Foreskin keratinocyte (primary cell): ENCODE measurements at places on chromosomes 4 and X.

- DNase-seq = no peak
These were observed 36.5 kb downstream of the TMPRSS11B start for GRCh38 chr4:68209003-68209402.

DNA sequence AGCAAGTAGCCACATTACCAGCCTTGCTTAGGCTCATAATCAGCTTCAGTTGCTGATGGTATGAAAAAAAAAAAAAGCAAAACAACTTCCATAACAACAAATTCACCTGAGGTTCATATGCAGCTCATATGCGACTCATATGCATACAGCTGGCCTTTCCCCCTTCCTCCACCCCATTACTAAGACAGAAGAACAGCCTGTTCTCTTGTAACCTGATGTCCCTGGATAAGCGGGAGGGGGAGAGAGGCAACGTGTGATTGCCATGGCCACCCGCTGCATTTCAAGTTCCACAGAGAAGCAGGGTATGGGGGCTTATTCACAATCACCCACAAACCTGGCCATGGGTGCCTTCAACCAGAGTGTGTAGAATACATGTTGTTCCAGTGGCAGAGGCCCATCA lies 95.1 kb upstream of the DGKK start:
- no peak for DNase-seq

- DNase-seq = peak; percentile 11
These were observed 35.5 kb upstream of the UGT2B7 start for GRCh38 chr4:69060651-69061308.

- DNase-seq = no peak
These were observed 764.1 kb downstream of the STIM2 start for GRCh38 chr4:27624749-27625148.

GRCh38 chrX:70168238-70169188 lies 8.8 kb upstream of the DGAT2L6 start:
- DNase-seq = peak; percentile 43

- no peak for DNase-seq
These were observed 4.0 kb upstream of the PCDH7 start for GRCh38 chr4:30716158-30716557.

DNA sequence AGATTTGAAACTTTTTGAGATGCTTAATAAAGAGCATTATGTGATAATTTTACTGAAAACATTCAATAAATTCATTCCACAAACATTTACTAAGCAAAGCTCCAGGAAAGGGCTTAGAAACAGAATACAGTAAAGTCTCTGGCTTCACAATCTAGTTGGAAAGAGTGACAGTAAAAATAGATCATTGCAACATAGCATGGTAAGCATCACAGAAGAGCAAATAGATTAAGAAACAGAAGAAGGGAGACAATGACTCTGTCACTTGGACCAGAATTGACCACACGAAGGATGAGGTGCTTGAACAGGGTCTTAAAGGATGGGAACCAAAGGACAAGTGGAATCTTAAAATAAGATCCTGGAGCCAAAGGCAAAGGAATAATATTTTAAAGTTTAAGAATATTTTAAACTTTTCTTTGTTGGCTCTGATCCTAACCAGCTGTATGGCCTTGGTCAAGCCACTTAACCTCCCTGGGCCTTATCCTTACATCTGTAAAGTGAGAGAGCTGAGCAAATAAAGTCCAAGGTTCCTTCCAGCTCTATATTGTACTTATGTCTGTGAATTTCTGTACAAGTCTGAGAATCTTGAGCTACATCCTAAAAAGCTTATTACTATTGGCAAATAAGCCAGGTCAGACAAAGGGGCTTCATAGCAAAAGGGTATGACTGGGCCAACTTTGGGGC lies 33.9 kb downstream of the SEC24D start:
- no peak for DNase-seq

GRCh38 chr4:25821267-25821666 lies 41.5 kb downstream of the SEL1L3 start:
- DNase-seq = no peak

DNA sequence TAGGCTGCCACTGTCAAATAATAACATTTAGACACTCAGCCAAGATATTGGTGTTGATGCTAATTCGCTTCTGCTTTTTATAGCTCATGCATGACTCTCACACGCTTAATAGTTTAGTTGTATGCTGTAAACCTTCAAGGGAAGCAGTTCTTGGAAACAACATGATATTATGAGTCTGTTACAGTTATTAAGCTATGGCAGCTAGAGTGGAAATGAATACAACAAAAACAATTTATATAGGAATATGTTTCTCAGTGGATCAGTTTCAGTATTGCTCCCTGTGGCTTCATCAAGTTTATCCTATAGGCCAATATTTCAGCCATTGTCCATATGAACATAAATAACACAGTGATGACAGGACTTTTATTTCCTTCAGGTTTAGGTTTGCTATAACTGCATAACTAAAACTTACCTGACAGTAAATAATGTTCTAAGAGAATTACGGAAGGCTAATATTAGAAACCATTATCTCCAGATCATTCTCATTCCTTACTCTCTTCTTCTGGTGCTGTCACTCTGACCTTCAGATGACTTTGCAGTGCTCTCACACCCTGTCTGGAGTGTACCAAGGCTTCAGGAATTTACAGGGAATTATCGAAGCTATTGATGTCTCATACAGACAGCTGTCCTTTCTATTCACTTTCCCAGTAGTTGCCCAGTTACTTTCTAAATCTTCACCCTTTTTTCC lies 555.0 kb downstream of the ANKRD50 start:
- no peak for DNase-seq

- no peak for DNase-seq
These were observed 86.8 kb downstream of the WDFY3 start for GRCh38 chr4:84879651-84880200.

GRCh38 chr4:82403725-82404124 lies 26.5 kb downstream of the HNRNPDL start:
- DNase-seq = no peak

GRCh38 chrX:110180176-110180927 lies 137.5 kb downstream of the AMMECR1 start:
- peak; percentile 64 for DNase-seq

GRCh38 chr4:153556435-153556815 lies 90.3 kb downstream of the TMEM131L start:
- DNase-seq = no peak

DNA sequence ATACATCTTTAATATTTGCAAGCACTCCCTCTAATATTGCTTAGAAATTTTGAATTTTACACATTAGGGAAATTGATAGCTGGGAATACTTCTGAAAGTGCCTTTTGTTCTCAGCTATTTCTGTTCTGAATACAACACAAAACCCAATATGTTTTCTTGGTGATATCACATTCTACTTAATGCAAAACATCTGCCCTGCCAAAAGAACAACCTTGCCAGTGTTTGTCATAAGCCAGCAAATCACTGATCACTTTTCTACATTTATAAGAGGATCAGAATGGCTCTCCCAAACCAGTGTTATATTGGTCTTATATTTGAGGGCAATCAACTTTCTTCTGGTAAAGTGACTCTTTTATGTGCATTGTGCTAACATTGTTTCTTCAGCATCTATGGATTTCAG lies 126.8 kb upstream of the APOOL start:
- DNase-seq = no peak

DNA sequence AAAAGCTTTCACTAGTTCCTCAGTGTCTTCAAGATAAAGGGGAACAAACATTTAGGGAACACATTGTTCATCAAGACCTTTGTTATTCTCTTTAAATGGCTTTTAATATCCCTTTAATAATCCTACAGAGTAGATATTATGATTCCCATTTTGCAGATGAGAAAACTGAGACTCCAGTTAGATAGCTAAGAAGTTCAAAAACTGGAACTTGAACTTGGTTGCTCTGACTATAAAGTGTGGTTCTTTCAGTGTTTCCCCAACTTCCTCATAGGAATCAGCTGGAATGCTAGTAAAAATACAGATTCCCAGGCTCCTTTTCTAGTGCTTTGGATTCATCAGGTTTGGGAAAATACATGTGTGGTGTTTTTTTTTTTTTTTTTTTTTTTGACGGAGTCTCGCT lies 37.7 kb downstream of the DLG3 start:
- no peak for DNase-seq

- no peak for DNase-seq
These were observed 101.5 kb downstream of the CCDC160 start for GRCh38 chrX:134338527-134338926.

GRCh38 chrX:10569946-10570345 lies 50.4 kb downstream of the MID1 start:
- DNase-seq = peak; percentile 54

DNA sequence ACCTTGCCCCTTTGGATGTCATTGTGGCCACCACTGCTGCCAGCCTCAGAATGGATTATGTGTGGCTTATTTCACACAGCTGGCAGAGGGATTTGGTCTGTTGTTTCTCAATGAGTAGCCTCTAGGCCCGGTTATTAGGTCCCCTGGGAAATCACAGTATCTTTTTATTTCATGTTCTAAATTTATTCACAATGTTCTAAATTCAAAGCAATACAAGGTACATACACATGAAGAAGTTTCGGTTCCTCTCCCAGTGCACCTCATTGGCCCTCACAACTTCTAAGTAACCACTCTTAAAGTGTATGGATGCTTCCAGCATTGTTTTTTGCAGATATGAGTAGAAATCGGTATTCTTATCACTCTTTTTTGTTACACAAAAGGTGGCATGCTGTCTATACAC lies 262.7 kb downstream of the RCHY1 start:
- no peak for DNase-seq

DNA sequence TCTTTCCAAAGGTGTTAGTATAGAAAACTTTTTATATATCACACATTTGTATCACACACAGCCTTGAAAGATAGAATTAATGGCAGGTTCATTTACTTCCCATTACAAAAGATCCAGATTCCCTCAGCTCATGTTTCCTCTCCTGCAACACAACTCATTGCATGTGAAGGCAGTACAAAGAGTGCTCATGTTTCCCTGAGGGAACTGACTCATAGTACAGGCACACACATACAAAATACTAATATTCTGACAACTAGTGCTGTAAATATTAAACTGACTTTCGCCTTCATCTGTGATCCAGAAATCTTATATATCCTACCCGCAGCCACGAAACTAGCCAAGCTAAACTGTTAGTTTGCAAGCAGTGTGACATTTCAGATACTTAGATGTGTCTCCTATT lies 819.8 kb upstream of the PCDH7 start:
- peak; percentile 80 for DNase-seq

DNA sequence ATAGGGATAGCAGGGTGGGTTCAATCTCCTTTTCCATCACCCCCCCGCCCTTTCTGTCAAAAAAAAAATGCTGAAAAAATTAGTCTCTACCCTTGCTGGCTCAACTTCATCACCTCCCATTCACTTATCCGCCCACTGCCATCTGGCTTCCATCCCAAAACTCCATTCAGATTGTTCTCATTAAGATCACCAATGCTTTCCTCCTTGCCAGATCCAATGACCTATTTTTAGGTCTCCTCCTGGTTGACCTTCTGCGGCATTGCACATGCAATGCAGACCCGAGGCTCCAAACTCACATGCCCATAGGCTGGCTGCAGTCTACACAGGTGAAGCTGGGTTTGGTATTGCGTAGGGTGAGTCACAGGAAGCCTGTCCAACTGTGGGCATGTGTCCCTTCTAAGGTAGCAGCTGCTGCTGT lies 21.1 kb upstream of the STIM2 start:
- no peak for DNase-seq

DNA sequence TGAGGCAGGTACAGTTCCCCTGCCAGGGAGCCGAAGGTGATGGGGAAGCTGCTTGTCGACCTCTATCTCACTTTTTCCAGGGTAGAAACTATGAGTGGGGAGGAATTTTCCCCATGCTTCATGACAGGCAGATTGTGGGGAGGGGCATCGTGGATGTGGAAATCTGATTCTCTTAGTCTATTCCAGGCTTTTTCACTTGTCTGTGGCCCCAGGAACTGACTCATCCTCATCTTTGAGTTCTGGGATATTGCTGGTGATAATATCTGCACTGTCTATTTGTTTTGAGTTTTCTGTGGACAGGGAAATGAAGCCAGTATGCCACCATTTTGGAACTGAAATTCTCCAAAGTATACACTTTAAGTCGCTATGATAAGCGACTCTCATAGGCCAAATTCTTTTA lies 7.6 kb upstream of the TLR2 start:
- DNase-seq = peak; percentile 47
